RKO (cell line): ENCODE measurements at places on chromosomes 13 and 19.

DNA sequence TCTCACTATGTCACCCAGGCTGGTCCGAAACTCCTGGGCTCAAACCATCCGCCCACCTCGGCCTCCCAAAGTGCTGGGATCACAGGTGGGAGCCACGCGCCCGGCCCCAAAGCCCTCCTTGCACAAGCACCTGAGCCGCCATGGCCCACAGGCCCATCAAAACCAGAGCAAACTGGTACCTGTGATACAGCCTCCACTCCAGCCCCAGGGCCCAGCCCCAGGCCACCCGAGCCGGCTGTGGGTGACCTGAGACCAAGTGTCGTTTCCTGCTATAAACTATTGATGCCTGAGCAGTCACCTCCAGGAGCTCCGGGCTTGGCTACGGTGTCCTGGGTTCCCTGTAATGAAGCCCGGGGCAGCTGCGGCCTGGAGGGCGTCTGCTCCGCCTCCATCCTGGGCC, 9.7 kb upstream of the PTBP1 start:
- DNase-seq: no peak

- DNase-seq: peak; percentile 76
Observed at GRCh38 chr19:39845172-39845571, 1.0 kb downstream of the FBL start.

DNA sequence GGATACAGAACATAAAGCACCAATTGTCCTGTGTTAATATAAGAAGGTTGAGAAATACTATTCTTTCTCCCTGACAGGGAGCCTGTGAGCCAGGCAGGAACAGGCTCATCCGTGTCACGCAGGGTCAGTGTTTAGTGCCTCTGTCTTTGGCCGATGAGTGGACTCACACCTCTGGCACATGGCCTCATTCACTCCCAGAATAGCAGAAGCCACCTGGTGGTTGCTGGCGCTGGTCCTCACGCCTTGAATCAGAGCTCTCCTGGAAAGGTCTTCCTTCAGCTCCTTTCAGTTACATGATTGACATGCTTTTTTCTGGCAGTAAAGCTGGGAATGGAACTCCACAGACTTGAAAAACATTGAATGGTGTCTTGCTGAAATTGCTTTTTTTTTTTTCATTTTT, 28.1 kb upstream of the SIAH3 start:
- peak; percentile 23 for DNase-seq

- DNase-seq: no peak
Observed at GRCh38 chr19:48480558-48481500, 11.7 kb downstream of the CYTH2 start.

DNA sequence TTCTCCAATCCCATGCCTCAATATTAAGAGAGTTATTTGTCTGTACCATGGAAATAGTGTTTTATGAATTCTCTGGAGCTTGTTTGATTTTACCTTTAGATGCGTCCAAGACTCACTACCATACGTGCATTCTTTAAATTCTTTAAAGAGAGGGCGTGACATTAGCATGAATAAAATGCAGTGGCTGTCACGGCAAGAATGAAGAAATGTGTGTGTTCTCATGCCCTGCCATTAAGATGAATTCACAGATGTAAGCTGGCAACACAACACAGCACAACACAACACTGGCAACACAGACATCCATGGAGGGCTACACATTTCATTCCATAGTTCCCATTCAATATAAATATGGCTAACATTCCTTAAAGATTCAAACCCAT, 213.4 kb downstream of the ENOX1 start:
- no peak for DNase-seq

DNA sequence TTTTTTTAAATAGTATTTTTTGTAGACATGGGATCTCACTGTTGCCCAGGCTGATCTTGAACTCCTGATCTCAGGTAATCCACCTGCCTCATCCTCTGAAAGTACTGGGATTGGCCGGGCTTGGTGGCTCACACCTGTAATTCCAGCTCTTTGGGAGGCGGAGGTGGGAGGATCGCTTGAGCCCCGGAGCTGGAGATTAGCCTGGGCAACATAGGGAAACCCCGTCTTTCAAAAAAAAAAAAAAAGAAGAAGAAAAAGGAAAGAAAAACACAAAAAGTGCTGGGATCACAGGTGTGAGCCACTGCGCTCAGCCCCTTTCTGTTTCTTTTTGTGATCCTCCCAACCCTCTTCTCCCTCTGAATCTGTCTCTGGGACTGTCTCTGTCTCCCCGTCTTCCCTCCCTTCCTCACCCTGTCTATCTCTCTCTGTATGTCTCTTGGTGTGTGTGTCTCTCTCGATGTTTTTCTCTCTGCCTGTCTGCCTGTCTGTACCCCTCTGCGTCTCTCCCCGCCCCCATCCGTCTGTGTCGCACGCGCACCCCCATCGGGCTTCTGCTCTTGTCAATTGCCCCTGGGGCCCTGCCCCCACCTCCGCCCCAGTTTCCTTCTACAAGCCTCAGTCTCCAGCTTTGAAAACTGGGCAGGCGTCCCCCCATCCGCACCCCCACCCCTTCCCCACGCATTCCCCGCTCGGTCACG, 540 bp upstream of the ZFP36 start:
- peak; percentile 70 for DNase-seq

- no peak for DNase-seq
Observed at GRCh38 chr19:6745965-6746364, 6.5 kb downstream of the TRIP10 start.

- no peak for DNase-seq
Observed at GRCh38 chr19:45280471-45280961, 29.4 kb downstream of the MARK4 start.

DNA sequence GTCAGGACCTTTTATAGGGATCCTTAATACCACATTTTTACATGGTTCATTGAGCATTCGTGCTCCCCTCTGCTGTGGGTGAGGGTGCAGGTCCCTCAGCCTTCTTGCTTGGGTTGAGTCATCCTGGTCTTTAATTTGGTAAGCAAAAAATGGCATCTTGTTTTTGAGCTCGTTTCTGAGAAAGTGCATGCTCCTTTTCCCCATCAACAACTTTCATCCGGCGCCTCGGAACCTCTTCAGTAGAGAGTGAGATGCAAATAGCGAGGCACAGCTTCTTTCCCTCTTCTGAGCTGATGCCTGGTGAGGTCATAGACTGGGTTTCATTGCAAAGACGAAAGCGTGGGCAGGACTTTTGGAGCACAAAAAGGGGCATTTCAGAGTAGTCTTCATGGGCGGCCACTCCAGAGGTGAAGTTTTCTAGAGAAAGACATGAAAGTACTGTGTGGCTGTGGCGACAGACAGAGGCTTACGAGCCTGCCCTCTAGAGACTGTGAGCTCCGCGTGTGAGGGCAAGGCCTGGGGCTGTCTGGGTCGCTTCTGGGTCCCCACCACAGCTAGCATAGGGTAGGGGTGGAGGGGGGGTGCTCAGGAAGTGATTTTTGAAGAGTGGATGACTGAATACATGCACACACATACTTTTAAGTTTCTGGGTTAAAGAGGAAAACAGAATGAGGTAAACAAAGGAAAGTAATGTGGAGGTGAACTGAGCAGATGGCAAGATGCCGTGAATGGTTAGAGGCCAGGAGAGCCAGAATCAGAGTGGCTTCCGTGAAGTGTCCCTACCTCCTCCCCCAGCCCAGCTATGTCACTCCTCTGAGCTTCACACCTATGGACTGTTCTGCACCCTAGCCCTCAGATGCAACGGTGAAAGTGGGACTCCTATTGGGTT, 44.3 kb downstream of the BBC3 start:
- no peak for DNase-seq

GRCh38 chr19:5091018-5091683, 122.2 kb downstream of the KDM4B start:
- DNase-seq: no peak

GRCh38 chr19:374183-374885, 29.7 kb upstream of the MIER2 start:
- DNase-seq: no peak

GRCh38 chr19:37172368-37173366, at the start of gene ZNF585A:
TSS of gene ZNF585A (minus strand) at chr19:37172695. CDS start at chr19:37169910, 2,785 bp downstream.
- DNase-seq: peak; percentile 99

DNA sequence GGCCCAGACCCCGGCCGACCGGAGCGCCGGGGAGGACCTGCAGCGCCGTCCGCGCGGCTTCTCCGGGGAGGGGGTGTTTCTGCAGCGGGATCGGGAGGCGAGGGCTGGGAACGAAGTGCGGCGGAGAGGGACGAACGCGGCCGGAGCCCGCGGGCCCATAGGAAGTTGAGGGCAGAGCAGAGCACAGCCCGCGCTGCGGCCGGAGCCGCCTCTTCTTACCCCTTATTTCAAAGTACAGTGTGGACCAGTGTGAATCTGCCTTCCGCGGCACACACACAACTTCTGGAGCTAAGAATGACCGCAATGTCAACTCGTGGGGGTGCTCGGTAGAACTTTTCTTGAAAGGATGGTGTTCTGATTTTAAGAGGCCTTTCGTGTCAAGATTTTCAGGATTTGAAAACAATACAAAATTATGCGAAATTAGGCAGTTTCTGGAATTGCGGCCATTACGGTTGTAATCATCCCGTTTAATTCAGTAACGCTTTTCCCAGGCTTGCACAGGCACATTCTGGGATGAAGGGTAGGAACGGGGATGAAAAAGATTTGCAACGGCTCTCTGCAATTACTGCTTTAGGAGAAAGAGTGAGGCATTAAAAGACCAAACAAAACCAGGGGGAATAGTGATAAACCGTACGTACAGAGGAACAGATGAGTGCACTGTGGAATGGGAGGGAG, 821 bp downstream of the TDRD3 start:
- peak; percentile 73 for DNase-seq
